ENCODE measurements at places on chromosomes 7 and 10. TPM values are rescaled to one million over a fixed set of nuclear protein-coding genes. Genes with fewer than 3 reads are reported as not detected.

The TMEM176A gene
- 88.3 TPM for total RNA-seq

- no peak for DNase-seq
Observed at GRCh38 chr10:71059054-71059818, 153.1 kb upstream of the UNC5B start.

DNA sequence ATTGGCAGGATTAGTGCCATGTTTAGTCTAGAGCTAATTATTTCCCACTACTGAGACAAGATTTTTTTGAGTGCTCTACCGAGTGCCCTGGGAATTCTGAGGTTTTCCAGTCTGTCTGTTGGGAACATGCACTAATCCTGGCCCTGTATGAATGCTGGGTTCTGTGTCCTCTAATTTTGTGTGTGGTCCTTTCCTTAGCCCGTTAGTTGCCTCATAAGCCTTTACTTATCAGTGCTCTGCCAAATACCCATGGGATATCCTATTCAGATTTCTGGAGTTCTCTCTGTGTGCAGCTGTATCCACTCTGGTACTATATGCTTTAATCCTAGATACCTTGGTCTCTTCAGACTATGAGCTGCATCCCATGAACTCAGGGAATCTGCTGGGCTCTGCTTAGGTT, 13.1 kb downstream of the CSGALNACT2 start:
- DNase-seq, result no peak

DNA sequence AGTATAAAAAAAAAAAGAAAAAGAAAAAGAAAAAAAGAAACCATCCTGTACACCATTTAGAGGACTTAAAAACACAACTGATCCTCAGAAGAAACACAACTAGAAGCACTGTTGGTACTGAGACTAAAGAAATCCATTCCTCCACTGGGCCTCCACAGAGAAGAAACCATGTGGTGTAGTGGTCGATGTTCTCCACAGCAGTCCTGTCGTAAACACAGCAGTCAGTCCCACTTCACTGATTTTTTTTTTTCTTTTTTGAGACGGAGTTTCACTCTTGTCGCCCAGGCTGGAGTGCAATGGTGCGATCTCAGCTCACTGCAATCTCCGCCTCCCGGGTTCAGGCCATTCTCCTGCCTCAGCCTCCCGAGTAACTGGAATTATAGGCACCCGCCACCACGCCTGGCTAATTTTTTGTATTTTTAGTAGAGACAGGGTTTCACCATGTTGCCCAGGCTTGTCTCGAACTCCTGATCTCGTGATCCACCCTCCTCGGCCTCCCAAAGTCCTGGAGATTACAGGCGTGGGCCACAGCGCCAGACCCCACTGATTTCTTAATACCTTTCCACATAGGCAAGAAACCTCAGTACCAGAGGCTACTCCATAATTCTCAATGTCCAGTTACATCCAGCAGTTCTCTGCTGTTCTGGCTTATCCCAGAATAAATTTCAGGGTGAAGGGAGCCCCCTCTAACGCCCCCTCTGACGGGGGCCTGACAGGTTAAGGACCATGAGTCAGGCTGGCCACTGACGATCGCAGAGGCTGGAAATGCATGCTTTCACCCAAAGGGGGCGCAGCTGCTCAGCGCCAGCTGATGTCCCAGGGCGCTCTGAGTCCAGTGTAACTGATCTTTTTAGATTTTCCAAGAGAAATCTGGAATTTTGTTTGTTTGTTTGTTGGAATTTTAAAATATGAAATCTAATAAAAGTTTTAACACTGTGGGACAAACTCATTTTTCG, 24.8 kb upstream of the FFAR4 start:
- DNase-seq, result peak; percentile 72

Data from Peyer's patch (tissue), 4 donors.